ENCODE measurements at places on chromosomes 11 and 22. TPM values are rescaled to one million over a fixed set of nuclear protein-coding genes. Genes with fewer than 3 reads are reported as not detected.
A peak's percentile ranks its signal among the peaks of the same experiment; 100 is the strongest.

TENM4 gene
- 38.1 TPM for total RNA-seq

FAM83F gene
- 2.8 TPM for total RNA-seq

OR52N4 gene
- not detected for total RNA-seq

DNA sequence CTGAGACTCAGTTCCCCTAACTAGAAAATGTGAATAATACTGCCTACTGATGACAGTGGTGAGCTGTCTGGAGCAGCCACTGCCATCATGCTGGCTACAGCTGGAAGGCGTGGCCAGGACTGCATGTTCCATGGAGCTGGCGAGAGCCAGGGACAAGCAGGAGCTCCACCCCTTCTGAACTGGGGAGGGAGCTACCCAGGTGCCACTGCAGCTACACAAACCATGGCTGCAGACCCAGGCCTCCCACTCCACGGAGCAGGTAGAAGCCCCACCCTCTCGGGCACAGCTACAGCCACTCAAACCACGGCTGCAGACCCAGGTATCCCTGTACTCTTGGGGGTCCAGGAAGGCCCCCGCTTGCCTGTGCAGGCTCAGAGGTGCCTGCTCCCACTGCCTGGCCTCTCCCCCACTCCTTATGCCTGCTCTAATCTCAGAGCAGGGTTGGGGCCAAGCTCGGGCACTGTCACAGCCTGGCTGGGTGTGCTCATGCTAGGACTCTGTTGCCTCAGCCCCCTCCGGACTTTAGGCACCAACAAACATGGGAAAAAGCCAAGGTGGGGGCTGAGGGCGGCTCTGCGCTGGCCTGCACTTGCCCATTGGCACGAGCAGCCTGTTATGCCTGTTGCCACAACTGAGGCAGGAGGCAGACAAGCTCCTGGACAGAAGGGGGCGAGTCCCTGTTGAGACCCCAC lies 51.7 kb downstream of the RAB30 start:
- no peak overlapping the region for H3K27ac ChIP-seq
- no peak for DNase-seq
- no peaks in the 10 kb centered on the region for H3K27me3 ChIP-seq
- peaks cover 9% of the 10 kb centered on the region for H3K36me3 ChIP-seq
- H3K4me3 ChIP-seq: no peak overlapping the region
- peaks cover 38% of the 10 kb centered on the region for H3K4me1 ChIP-seq

GRCh38 chr11:98979205-98979604 lies 41.5 kb upstream of the CNTN5 start:
- H3K4me3 ChIP-seq: no peak overlapping the region
- H3K27ac ChIP-seq: no peak overlapping the region
- H3K27me3 ChIP-seq: no peaks in the 10 kb centered on the region
- H3K36me3 ChIP-seq: no peaks in the 10 kb centered on the region

LGALS1 gene
- total RNA-seq: 16.1 TPM

ANO1 gene
- total RNA-seq: not detected

GRCh38 chr11:118838905-118839553 lies 44.7 kb upstream of the CXCR5 start:
- H3K27me3 ChIP-seq: peaks cover 3% of the 10 kb centered on the region
- no peak for DNase-seq
- H3K4me1 ChIP-seq: no peaks in the 10 kb centered on the region
- H3K4me3 ChIP-seq: no peak overlapping the region
- H3K27ac ChIP-seq: no peak overlapping the region
- H3K36me3 ChIP-seq: no peaks in the 10 kb centered on the region

DNA sequence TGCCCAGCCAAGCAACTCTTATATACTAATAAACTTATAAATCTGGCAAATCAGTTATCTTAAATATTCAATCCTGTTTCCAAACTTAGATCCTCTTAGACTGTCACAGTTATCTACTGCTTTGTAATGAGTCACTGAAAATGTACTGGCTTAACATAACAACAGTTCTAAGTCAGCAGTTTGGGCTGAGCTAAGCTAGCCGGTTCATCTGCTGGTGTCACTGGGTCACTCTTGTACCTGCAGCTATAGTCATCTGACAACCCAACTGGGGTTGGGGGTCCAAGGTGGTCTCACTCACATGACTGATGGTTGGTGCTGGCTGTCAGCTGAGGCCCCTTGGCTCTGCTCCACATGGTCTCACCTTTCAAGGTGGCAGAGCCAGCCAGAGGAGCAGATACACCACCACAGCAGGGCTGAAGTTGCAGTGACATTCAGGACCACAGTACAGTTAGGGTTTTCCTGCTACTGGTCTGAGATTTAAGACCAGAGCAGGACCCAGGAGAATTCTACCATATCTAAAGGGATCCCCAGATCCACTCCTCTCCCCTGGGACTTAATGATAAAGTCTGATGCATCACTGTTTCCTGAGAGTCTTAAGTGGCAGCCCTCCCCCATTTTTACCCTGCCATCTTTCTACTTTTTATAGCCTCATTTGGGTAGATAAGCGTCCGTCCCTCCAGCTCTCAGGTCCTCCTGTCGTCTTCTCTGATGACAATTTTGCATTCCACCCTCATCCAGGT lies 7.9 kb upstream of the MACROD1 start:
- peak overlapping the region; percentile 8 for H3K4me3 ChIP-seq
- H3K4me1 ChIP-seq: peaks cover 13% of the 10 kb centered on the region
- no peaks in the 10 kb centered on the region for H3K27me3 ChIP-seq
- no peak for DNase-seq
- H3K27ac ChIP-seq: no peak overlapping the region

DNA sequence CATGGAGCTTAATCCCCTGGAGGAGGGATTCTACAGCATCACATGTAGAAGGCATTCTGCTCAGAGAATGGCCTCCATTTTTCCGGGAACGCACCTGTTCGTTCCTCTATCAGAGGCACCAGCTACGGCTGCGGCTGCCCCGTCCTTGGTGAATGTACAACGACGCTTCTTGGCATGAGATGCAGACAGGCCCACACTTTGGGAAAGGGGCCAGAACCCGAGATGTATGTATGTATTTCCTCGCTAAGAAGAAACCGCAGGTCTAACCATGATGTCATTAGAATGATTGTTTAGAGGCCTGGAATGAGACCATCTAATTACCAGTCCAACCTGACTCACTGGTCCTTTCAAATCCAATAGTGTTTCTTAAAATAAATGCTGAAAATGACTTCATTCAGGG lies 1293.4 kb downstream of the TBC1D22A start:
- H3K27ac ChIP-seq: no peak overlapping the region
- H3K27me3 ChIP-seq: peaks cover 18% of the 10 kb centered on the region
- H3K4me1 ChIP-seq: no peaks in the 10 kb centered on the region
- DNase-seq: no peak
- no peaks in the 10 kb centered on the region for H3K36me3 ChIP-seq

GRCh38 chr11:16690086-16690485 lies 48.4 kb upstream of the C11orf58 start:
- H3K27me3 ChIP-seq: no peaks in the 10 kb centered on the region
- H3K36me3 ChIP-seq: no peaks in the 10 kb centered on the region
- no peak overlapping the region for H3K4me3 ChIP-seq
- DNase-seq: no peak

DNA sequence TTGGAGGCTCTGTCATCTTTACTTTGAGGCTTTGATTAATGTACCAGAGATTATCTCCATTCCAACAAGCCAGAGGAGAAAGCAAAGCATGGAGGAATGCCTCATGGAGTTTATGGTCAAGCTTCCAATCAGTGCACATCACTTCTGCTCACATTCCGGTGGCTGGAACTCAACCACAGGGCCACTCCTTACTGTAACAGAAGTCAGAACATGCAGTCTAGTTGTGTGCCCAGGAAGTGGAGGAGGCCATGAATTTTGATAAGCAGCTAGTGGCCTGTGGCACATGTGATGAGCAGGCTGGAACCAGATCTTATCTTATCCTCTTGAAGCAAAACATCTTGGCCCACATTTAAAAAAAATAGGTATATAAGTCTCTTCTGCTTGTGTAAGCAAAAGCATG lies 258.9 kb upstream of the ARHGAP20 start:
- H3K27ac ChIP-seq: no peak overlapping the region
- no peak for DNase-seq
- no peaks in the 10 kb centered on the region for H3K36me3 ChIP-seq
- no peak overlapping the region for H3K4me3 ChIP-seq

P2RY2 gene
- 0.27 TPM for total RNA-seq

DNA sequence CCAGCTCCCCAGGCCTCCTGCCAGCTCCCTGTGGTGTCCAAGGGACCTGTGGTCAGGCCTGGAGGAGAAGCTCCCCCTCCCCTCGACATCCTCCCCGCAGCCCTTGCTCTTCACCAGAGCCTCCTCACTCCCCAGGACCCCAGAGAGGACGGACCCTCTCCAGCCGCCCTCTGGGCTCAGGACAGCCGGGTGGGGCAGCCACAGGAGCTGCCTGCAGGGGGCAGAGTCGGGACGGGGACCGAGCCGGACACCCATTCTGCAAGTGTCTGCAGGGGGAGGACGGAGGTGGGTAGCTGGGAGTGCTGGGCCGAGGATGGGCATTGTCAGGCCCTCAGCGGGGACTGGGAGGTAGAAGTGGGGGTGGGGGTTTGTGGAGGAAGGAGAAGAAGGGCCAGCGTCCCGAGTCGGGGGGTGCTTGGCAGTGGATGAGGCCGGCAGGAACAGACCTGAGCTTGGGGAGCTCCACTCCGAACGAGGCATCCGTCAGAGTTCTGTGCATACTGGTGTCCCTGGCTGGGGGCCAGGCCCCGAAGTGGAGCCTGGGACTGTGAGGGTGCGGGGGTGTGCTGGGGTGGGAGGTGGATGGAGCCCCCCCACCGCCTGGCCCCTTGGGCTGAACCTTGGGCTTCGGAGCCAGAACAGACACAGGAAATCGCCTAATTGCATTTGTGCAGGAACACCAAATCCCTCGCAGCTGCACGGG lies 15.2 kb downstream of the PRR33 start:
- no peaks in the 10 kb centered on the region for H3K36me3 ChIP-seq
- H3K4me3 ChIP-seq: no peak overlapping the region
- peaks cover 4% of the 10 kb centered on the region for H3K4me1 ChIP-seq
- peak; percentile 60 for DNase-seq
- no peak overlapping the region for H3K27ac ChIP-seq

All from neural crest cell (in vitro differentiated cells).